Stimulated activated CD8-positive, alpha-beta memory T cell treated with anti-CD3 and anti-CD28 coated beads, Interleukin-2, amount 100 ng/mL, for 48 hours (primary cell): ENCODE measurements at places on chromosomes 11 and 22.

DNA sequence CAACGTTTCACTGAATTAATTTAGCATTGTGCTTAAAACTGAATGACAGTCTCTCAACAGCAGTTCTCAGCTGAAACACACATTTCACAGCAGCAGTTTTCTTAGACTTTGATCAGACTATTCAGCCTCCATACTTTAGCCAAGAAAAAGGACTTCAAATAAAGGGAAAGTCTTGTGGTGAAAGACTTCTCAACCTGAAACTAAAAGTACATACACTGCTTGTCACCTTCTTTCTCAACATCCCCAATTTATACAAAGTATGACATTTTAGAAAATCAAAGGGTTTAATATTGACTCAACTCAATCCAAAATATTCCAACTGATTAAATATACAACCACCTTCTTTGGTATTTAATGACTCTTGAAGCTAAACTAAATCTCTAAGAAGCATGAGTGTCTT lies 419.0 kb downstream of the LRRC4C start:
- no peak for DNase-seq

- DNase-seq, result no peak
These were observed 403.7 kb downstream of the LUZP2 start for GRCh38 chr11:24900514-24900913.

- no peak for DNase-seq
These were observed 12.9 kb downstream of the EHD1 start for GRCh38 chr11:64865286-64866172.

DNA sequence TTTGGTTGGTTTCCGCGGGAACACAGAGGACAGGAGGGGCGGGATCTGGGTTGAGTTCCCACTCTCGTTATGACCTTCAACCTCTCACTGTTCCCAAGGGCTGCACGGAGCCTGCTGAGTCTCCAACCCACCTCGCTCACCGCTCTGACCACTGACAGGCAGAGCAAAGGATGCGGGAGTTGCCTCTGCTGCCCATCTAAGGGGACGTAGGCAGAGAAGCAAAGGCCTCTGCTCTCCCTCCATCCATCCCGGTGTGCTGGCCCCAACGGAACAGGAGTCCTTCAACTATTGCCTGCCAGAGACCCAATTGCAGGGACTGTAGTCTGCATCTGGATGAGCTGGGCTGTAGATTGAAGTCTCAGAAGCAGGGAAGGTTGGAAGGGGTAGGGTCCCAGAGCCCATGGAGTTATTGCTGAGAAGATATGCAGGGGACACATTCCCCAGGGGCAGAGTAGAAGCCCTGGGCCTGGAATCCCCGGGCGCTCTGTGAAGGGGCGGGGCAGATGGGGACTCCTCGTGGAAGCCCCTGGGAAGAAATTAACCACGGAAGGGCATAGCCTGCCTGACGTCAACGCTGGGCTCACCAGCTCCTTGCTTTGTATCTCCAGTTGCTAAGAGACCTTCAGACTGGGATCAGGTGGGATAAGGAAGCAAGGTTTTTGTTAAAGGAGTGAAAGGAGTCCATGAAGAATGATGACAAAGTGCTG lies 12.7 kb upstream of the FXYD2 start:
- no peak for DNase-seq

- no peak for DNase-seq
These were observed 17.1 kb downstream of the YPEL1 start for GRCh38 chr22:21718499-21718898.

DNA sequence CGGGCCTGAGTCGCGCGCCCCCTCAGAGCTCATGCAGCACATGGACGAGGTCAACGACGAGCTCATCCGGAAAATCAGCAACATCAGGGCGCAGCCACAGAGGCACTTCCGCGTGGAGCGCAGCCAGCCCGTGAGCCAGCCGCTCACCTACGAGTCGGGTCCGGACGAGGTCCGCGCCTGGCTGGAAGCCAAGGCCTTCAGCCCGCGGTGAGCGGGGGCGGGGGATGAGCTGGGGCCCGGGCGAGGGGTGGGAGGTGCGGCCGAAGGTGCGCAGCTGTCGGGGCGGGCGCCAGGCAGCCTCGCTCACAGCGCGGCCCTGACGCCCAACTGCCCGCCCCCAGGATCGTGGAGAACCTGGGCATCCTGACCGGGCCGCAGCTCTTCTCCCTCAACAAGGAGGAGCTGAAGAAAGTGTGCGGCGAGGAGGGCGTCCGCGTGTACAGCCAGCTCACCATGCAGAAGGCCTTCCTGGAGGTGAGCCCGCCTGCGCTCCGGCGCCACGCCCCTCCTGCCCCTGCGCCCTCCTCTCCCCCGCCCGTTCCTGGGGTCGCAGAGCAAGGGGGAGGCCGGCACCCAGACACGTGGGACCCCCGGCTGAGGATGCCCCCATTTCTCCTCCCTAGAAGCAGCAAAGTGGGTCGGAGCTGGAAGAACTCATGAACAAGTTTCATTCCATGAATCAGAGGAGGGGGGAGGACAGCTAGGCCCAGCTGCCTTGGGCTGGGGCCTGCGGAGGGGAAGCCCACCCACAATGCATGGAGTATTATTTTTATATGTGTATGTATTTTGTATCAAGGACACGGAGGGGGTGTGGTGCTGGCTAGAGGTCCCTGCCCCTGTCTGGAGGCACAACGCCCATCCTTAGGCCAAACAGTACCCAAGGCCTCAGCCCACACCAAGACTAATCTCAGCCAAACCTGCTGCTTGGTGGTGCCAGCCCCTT lies 20.5 kb downstream of the EPS8L2 start:
- no peak for DNase-seq

GRCh38 chr11:82092904-82093303 lies 640.8 kb downstream of the FAM181B start:
- no peak for DNase-seq

DNA sequence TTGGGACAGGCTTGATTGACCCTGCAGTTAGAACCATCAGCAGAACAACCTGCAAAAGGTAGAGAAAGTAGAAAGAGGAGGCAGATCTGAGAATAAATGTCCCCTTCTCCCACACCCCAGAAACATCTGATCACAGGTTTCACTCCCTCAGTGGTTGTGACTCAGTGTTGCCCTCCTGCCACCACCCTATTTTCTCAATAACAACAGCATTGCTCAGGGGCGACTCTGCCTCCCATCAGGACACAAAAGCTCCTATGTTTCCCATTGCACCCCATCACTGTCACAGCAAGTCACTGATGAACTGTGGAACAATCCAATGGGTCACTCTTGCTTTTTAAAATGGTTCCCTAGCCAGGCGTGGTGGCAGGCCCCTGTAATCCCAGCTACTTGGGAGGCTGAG lies 110.2 kb downstream of the RASSF10 start:
- no peak for DNase-seq

GRCh38 chr11:93648158-93648557 lies 13.3 kb upstream of the CEP295 start:
- DNase-seq, result no peak

GRCh38 chr11:102717280-102717679 lies 7.5 kb downstream of the MMP8 start:
- DNase-seq, result no peak

GRCh38 chr11:74072286-74072685 lies 63.4 kb upstream of the UCP3 start:
- DNase-seq, result no peak

- DNase-seq, result no peak
These were observed 47.9 kb downstream of the BLID start for GRCh38 chr11:122068141-122068540.

GRCh38 chr11:86091566-86091965 lies 22.7 kb upstream of the PICALM start:
- DNase-seq, result no peak

GRCh38 chr11:101129203-101129943 lies at the start of gene PGR:
TSS of gene PGR (minus strand) at chr11:101129813. CDS start at chr11:101129070, 743 bp downstream.
- DNase-seq, result no peak

DNA sequence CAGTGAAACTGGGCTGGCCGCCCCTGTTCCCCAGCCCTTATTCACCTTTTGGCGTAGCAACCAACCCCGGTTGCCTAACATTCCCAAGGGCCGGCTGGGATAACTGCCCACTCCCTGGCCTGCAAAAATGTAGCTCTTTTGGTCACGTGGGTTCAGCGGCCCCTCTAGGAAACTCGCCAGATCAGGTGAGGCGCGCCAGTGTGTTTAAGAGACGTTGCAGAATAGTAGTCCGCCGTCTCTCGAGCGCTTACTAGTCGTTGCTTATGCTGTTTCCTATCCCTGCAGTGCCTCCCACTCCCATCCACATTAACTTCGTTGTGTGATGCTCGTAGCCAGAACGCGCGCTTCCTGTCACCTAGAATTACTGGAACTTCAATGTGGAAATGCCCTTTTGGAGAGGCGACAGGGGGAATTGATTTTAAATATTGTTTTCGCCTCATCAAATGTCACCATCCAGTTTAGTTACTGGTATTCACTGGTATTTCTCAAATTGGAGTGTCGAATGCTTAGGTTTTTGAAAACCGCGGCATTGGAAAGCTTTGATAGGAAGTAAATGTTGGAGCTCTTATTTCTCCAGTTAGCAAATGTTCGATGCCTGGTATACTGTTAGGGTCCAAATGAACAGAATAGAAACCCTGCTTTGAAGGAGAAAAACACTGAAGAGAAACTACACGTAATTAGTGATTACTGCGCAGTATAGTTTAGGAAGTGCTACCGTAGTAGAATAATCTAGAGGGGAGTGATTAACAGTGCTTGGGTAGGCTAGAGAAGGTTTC lies 823 bp downstream of the CEP57 start:
- DNase-seq, result peak; percentile 23

GRCh38 chr22:45945621-45946106 lies 31.3 kb downstream of the WNT7B start:
- no peak for DNase-seq

DNA sequence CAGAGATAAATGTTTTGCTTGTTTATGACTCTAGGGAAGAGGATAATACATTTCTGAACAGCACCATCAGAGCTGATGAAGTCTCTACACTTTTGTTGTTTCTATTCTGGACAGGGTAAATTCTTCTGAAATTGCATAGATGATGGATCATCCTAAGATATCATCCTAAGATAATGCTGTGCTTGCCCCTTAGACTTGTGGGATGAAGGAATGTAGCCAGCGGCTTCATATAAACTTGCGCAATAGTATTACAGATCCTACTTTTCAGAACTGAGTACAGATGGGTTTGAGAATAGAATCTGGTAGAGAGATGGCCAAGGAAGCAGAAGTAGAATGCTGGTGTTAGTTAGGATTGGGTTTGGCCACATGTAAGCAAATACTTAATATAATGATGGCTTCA lies 61.0 kb downstream of the NCAM1 start:
- no peak for DNase-seq

DNA sequence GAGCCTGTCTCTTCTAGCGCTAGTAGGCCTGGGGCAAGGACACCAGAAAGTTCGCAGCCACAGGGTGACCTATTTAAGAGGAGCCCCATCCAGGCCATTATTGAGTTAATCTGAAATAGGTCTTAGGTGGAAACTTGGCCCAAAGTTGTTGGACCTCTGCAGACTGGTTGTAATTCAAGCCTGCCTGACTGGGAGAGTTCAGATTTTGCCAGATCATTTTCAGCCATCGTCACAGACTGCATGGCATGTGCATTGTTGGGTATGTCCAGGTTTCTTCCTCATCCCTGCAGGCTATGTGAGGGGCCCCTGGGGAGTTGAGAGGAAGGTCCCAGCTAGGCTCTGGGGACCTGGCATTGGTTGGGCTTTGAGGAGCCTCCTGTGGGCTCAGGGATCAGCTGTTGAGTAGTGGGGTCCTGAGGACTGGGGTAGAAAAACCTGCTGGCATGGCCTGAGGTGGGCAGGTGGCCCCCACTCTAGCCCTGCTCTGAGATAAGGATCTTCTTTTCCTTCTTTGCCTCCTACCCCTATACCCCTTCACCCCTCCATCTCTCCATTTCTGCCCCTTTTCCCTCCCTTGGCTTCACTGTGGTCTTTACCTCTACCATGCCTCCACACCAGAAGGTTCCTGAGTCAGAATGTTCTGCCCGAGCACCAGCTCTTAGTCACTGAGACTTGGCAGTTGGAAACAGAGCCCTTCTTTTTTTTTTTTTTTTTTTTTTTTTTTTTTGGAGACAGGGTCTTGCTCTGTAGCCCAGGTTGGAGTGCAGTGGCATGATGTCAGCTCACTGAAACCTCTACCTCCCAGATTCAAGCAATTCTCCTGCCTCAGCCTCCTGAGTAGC lies 112.7 kb downstream of the MORC2 start:
- no peak for DNase-seq

- no peak for DNase-seq
These were observed 31.6 kb upstream of the GAL start for GRCh38 chr11:68652683-68653156.
